ENCODE measurements at places on chromosomes 4 and X. TPM values are rescaled to one million over a fixed set of nuclear protein-coding genes. Genes with fewer than 3 reads are reported as not detected.

DNA sequence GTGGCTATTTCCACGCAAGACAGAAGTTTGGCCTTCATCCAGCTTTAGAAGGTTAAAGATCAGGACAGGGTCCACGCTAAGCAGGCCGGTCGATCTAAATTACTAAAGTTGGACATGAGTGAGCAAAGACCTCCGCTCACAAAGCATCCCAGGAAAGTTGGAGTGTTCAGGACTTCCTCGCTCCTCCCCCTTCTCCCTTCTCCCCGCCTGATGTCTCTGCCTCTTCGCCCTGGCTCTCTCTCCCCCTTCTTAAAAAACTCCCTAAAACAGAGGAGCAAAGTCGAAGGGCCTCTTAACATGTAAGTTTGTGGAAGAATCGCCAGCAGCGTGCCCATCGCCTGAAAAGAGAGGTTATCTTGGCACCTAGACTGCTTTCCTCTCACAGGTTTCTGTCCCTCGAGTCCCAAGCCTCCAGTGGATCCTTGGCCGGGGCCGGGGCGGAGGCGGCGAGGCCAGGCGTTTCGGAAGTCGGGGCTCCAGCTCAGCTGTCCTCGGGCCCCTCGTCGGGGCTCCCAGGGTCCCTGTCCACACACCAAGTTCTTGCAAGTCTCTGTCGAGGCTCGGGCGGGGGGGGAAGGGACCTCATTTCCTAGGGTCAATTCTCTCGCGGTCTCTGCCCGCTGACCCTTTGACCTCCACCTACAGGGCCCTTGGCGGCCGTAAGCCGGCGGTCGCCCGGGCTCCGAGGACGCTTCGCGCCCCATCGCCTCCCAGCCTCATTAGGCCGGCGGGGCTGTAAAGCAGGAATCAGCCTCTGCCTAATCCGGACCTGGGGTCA lies 7.6 kb downstream of the ZIC3 start:
- DNase-seq = no peak

- DNase-seq = no peak
These were observed 637.8 kb downstream of the BCOR start for GRCh38 chrX:39459952-39460351.

DNA sequence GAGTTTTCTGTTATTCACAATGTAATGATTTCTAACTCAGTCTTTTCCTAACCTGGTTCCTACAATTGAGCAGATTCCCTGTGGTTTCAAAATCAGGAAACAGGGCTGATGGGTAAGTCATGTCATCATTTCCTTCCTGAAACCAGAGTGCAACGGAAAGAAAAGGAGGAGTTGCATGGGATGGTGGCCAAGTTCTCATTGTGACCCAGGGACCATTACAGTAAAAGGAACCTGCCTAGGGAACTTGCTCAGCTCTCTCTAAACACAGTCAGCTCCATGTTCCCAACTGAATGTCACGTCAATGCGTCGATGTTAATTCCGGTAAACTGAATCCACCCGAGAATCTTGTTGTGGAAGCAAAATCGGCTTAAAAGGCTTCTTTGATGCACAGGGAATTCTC lies 51.2 kb downstream of the LGI2 start:
- DNase-seq = peak; percentile 44

GRCh38 chr4:38560768-38561558 lies 103.0 kb upstream of the KLF3 start:
- DNase-seq = no peak

DNA sequence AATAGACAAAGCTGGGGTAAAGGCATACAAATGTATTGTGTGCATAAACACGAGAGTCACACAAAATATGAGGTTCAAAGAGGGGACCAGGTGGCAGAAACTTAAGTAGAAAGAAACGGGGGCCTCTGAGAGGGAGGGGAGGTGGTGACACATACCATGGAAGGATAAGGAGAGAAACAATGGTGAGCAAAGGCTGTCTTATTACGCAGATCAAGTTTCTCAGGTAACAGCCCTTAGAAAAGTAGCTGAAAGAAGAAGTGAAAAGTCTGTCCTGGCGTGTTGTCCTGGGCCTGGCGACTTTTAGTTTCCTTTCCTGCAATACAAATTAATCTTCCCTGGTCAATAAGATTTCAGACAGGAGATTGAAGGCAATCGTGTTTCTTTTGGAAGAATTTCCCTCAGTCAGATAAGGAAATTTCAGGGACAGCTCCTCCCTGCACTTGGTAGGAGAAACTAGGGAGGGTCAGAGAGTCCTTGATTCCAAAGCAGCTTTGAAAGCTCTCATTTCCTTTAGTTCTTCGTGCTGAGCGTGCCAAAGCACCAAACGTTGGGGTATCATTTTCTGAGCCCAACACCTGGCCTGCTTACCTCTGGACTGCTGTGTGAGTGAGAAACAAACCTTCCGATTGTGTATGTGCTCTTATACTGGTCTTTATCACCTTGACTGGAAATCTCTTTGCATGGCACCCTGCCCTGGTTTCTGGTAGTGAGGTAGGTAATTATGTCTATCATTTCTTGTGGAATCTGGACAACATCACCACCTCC lies 676.7 kb upstream of the LCORL start:
- no peak for DNase-seq

- DNase-seq = no peak
These were observed 47.9 kb downstream of the CXCL1 start for GRCh38 chr4:73917081-73917501.

GRCh38 chr4:183912585-183912984 lies 7.5 kb downstream of the STOX2 start:
- no peak for DNase-seq

GRCh38 chr4:88029556-88029955 lies 22.1 kb downstream of the PKD2 start:
- no peak for DNase-seq

SSX2 gene
- not detected for total RNA-seq

BCOR gene
- total RNA-seq = 18.7 TPM

- no peak for DNase-seq
These were observed 58.0 kb downstream of the LAS1L start for GRCh38 chrX:65476564-65476963.

ATP6AP2 gene
- 81.1 TPM for total RNA-seq

GRCh38 chr4:113790478-113790877 lies 28.9 kb upstream of the CAMK2D start:
- no peak for DNase-seq

SSX4B gene
- not detected for total RNA-seq

CLTRN gene
- total RNA-seq = 0.48 TPM

CCSER1 gene
- 11.1 TPM for total RNA-seq

- no peak for DNase-seq
These were observed 28.1 kb downstream of the DDIT4L start for GRCh38 chr4:100162027-100162685.

HSFX1 gene
- 1.3 TPM for total RNA-seq

- DNase-seq = no peak
These were observed 106.5 kb downstream of the ATP11C start for GRCh38 chrX:139826065-139827044.

DNA sequence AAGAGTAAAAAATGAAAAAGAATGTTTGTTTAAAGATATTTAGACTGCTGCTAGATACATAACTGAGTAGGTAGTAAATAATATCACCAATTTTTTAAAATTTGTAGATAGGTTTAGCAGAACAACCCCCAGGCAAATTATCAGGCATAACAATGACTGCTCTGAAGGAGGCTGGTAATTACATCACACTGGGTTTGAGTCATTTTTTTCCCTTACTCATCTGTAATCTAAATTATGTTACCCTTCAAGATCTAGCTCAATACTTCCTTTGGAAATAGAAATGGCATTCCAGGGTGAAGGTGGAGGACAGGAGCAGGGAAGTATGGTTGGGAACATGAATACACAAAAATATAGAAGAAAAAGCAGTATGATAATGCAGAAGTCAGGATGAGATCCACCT lies 431.6 kb upstream of the MAOA start:
- DNase-seq = no peak

MAGEA10 gene
- total RNA-seq = not detected

DNA sequence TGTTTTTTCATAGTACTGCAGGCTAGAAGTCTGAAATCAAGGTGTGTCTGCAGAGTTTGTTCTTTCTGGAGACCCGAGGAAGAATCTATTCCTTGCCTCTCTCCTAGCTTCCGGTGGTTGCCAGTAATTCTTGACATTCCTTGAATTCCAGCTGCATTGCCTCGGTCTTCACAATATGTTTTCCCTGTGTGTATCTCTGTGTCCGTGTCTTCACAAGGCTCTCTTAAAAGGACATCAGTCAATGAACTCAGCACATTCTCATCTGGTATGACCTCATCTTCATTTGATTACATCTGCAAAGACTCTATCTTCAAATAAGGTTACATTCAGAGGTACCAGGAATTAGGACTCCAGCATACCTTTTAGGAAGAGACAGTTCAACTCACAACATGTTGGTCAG lies 163.4 kb downstream of the BANK1 start:
- no peak for DNase-seq

- DNase-seq = no peak
These were observed 126.2 kb upstream of the ANXA10 start for GRCh38 chr4:167966143-167966542.

GRCh38 chr4:38523524-38524448 lies 140.2 kb upstream of the KLF3 start:
- DNase-seq = no peak

DNA sequence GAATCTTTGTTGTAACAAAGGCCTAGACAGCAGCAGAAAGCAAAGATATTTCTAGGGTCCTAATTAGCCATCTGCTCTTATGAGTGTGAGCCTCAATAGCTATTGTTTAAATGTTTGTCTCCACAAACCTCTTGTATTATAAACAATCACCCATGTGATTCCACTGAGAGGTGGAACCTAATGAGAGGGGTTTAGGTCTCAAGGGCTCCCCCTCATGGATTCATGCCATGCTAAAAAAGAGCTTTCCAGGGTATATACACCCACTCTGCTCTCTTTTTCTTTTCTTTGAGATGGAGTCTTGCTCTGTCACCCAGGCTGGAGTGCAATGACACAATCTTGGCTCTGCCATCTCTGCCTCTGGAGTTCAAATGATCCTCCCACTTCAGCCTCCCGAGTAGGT lies 42.1 kb downstream of the TRIM61 start:
- no peak for DNase-seq

GRCh38 chrX:7233580-7234406 lies 85.8 kb upstream of the PUDP start:
- DNase-seq = no peak

UCP1 gene
- total RNA-seq = not detected

- DNase-seq = no peak
These were observed 4.6 kb downstream of the ARHGAP10 start for GRCh38 chr4:147736458-147736857.

HS6ST2 gene
- total RNA-seq = 0.52 TPM

GALNTL6 gene
- 0.19 TPM for total RNA-seq

DNA sequence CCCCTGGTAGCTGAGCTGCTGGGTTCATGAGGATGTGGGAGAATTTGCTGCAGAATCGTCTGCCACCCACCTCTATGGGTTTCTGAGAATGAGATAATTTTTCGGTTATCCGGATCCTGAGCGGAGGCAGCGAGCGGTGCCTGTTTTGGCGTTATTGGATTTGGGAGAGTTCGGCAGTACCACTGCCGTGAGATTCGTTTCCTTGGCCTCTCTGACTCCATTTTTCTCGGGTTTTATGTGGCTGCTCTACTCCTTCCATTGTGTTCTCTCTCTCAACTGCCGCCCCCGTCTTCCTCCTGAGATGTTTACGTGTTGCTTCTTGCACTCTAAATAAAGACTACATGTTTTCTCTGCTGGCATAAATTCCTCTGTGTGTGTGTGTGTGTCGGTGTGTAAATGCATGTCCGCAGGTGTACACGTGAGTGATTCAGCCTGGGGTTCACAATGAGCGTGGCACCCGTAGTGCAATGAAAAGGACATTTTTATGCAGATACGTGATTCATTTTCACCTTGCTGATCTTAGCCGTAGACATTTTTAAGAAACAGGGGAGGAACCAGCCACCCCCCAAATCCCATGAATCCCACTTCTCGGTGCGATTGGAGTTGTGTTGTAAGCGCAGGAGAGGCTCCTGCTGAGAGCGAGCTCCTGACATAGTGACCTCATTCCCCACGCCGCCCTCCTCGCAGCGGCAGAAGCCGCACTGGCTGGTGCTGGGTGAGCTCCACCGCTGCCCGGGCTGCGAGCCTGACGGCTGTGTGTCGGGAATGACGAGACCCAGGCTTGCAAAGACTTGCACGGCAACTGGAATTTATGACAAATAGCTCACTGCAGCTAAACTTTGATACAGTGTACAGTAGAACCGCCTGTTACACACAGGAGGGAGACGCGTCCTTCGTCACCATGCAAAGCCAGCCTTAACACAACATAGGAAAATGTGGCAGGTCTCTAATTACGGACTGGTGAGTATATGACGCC lies 82.2 kb downstream of the STOX2 start:
- peak; percentile 77 for DNase-seq

LRRC66 gene
- 22.6 TPM for total RNA-seq

RBM47 gene
- 258 TPM for total RNA-seq

GRCh38 chr4:182642831-182643230 lies 274.4 kb downstream of the DCTD start:
- no peak for DNase-seq

CSAG3 gene
- total RNA-seq = not detected

DNA sequence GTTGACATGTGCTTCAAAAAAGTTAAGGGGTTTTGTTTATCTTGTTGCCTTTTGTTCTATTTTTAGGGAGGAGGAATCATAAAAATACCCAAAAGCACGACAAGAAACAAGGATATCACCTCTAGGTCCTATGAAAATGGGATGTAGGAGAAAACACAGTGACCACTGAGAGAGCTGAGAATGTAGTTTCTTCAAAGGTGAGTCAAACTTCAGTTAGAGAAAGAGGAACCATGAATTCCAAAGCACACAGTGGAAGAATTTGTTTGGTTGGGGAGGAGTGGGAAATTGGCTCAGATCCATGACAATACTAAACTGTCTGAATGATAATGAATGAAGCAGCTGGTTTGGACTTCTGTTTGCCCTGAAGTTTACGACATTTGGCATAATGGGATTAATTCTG lies 19.1 kb upstream of the FRYL start:
- no peak for DNase-seq

- DNase-seq = no peak
These were observed 22.2 kb upstream of the HSPA4L start for GRCh38 chr4:127759893-127760292.

PPP2R2C gene
- total RNA-seq = 0.31 TPM

- no peak for DNase-seq
These were observed 11.4 kb upstream of the GPR34 start for GRCh38 chrX:41677183-41678060.

GRCh38 chr4:26786916-26787315 lies 73.7 kb upstream of the STIM2 start:
- DNase-seq = no peak

DNA sequence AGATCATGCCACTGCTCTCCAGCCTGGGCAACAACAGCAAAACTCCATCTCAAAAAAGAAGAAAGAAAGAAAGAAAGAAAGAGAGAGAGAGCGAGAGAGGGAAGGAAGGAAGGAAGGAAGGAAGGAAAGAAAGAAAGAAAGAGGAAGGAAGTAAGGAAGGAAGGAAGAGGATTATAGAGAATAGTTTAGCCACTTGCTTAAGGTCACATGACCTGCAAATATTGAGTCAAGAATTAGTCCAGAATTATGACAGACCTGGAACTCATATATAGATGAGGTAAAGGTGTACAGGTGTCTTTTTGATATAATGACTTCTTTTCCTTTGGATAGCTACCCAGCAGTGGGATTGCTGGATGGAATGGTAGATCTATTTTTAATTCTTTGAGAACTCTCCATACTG lies 25.6 kb upstream of the ANTXR2 start:
- DNase-seq = no peak

GRCh38 chrX:39765327-39765726 lies 332.4 kb downstream of the BCOR start:
- DNase-seq = no peak
